Smooth muscle cell of trachea (primary cell): ENCODE measurements at places on chromosomes 3 and 15. TPM values are rescaled to one million over a fixed set of nuclear protein-coding genes. Genes with fewer than 3 reads are reported as not detected.

GNAT1 gene
- total RNA-seq, result not detected in 2 replicates

GOLGA8S gene
- total RNA-seq, result under 0.01 and 0.15 TPM in 2 replicates

CMTM8 gene
- total RNA-seq, result 0.17 TPM in 1 of 2 replicates, not detected in the other

RPP25 gene
- 2.0 and 6.3 TPM in 2 replicates for total RNA-seq

DNAJA4 gene
- total RNA-seq, result 3.1 and 3.6 TPM in 2 replicates
